ENCODE measurements at places on chromosomes 7 and 10.

DNA sequence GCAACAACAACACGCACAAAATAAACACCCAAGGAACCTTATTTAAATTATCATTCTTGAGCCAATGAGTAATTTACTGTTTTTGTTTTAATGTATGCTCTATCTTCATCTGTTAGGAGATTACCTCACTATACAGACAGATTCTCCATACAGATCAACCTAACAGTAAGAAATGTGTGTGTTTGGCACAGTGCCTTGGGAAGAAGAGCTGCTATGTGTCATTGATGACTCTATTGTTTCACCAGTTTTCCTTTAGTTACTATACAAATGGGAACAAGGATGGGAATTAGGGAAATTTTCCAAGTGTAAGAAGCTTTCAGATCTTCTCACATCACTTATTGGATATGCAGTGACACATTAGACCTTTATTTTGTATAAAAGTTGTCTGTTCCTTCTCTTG lies 640.3 kb downstream of the NRG3 start:
- no peak for DNase-seq

DNA sequence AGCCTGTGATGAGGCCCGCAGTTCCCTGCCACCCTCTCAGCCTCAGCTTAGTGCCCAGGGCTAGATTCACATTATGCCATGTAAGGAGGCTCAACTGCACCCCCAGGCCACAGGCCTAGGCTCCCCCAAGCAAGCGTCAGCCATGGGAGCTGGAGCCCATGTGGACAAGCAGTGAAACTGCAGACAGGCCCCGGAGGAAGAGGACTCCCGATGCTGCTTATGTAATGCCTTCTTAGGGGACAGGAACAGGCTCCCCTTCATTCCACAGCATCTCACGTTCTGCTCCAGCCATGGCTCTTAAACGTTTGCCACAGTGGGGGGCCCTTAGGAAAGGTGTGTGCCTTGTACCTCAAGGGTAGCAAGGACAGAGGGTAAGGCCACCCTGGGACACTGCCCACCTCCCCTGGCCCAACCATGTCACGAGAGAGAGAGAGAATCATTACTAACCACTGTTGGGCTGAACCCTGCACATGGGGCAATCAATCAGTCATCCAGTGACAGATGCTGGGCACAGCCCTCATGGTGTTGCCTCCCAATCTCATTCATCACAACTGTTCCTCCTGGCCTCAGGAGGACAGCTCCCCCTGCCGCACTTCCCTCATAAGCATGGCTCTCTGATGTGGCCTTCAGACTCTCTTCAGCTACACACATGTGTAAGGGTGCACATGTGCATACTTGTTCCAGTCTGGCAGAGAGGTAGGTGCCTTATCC lies 263.0 kb downstream of the GRID1 start:
- DNase-seq: no peak

DNA sequence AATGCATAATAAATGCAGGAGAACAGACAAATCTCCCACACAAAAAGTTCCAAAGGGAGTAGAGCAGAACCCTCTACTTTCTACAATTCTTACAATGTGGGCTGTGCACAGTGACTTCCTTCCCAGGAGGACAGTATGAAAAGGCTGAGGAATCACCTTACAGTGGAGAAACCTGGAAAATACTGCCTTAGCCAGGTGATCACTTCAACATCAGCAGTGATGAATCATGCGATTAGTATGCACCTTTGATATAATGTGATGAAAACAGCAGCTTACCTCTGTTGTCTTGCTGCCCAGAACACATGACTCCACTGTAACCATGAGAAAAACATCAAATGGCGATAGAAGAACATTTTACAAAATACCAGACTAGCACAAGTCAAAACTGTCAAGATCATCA lies 329.7 kb upstream of the POM121L12 start:
- DNase-seq: no peak

- no peak for DNase-seq
Observed at GRCh38 chr7:34327681-34328080, 330.3 kb upstream of the NPSR1 start.

- DNase-seq: no peak
Observed at GRCh38 chr10:89679986-89680385, 21.4 kb upstream of the KIF20B start.

DNA sequence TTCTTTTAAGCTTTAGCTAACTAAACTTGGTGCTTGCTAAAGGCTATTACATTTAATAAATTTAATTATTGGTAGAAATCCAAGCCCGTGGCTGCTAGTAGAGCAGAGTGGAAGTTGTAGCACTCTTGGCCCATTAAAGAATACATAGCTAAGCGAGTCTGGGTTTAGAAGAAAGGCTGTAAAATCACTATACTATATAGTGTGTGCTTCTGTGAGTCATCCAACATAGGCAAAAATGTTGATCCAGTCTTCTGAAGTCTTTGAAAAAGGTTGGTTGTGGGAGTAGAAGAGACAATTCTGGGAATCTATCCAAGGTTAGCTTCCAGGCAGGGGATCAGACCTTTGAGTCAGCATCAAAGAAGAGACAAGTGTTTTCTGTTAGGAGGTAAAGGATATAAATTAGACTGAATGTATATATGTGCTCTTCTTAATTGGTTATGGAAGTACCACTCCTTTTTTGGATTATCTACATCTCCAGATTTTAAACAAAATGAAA lies 664.2 kb downstream of the NXPH1 start:
- no peak for DNase-seq

- peak; percentile 19 for DNase-seq
Observed at GRCh38 chr7:112272921-112273561, 66.5 kb downstream of the ZNF277 start.

GRCh38 chr10:72913287-72913686 lies 19.7 kb downstream of the OIT3 start:
- DNase-seq: no peak

GRCh38 chr7:102097601-102098161 lies 189.0 kb upstream of the SH2B2 start:
- DNase-seq: no peak

GRCh38 chr10:96152437-96152836 lies 22.3 kb downstream of the ZNF518A start:
- DNase-seq: no peak

GRCh38 chr7:155003376-155004214 lies 671 bp upstream of the PAXIP1 start:
- peak; percentile 77 for DNase-seq

DNA sequence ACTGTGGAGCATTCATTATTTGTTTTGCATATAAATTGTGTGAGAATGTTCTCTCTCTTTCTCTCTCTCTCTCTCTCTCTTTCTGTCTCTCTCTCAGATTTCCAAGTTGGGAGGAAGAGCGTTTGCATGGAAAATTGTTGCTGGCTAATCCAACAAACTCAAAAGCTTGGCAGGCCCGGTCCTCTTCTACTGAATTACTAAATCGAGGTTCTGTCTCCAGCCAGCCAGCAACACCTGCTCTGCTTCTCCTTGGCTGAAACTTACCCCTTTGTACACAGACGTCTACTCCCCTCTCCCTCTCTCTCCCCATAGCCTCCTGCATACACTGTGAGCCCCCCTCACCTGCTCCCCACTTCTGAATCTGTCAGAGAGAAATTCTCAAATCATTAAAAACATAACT lies 996.4 kb upstream of the AUTS2 start:
- no peak for DNase-seq

DNA sequence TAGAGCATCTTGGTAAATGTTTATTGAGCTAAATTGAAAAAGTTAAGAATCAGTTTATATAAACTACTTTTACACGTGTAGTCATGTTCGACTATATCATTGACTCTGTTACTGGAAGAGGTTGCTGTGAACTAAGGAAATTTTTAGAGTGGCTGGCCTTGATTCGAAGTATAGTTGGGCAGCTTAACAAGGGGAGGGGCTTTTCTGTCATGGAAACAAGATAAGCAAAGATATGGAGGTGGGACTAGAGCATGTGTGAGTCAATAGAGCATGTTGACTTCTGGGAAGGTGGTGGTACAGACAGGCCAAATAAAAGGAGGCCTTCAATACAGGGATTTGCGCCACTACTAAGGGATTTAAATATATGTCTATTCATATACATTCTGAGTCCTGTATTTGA lies 7.6 kb downstream of the ATP5F1C start:
- DNase-seq: peak; percentile 19

DNA sequence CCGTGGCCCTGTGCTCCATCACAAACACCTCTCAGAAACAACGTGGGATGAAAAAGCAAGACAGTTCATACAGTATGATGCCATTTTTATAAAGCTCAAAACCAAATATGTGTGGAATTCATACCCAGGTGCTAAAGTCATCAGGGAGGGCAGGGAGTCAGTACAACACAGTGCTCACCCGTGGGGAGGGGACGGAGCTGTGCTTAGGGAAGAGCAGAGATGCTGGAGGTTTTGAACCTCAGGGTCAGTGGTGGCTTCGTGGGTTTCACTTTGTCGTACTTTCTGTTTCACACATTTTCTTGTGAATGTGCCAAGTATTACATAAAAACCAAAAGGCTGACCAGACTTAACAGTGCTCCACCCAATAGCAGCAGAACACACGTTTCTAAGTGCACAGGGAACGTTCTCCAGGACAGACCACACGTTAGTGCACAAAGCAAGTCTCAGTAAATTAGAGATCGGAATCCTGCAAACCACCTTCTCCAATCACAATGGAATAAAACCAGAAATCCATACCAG lies 21.2 kb downstream of the ZMIZ2 start:
- DNase-seq: peak; percentile 68

- peak; percentile 77 for DNase-seq
Observed at GRCh38 chr7:128697302-128697905, 25.3 kb downstream of the GARIN1A start.

- peak; percentile 23 for DNase-seq
Observed at GRCh38 chr7:79598351-79598750, 144.9 kb upstream of the MAGI2 start.

DNA sequence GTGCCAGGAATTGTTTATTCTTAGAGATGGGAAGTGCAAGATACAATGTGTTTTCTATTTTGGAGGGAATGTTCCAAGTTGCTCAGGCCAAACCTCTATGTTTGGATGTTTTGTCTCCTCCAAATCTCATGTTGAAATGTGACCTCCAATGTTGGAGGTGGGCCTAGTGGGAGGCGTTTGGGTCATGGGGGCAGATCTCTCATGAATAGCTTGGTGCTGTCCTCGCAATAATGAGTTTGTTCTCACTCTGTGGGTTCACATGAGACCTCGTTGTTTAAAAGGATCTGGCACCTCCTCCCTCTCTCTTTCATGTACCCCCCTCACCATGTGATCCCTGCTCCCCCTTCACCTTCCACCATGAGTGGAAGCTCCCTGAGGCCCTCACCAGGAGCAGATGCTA lies 8.3 kb upstream of the GDF10 start:
- DNase-seq: no peak

DNA sequence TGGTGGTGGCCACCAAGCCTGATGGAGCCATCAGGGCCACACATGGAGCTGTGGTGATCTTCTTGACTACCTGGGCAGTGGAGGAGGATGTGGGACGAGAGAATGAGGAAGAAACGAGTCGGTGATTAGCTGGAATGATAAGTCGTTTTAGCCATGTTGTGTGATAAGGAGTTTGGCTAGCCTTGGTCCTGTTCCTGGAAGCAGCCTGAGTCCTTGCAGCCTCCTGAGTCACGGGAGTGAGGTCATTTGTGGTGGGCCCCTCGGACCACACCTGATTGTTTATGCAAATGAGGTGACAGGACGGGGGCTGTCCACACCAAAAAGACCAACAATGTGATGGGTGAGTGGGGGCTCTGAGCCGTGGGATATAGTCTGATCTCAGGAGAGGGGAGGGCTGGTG lies 554.4 kb downstream of the PTPRN2 start:
- no peak for DNase-seq

DNA sequence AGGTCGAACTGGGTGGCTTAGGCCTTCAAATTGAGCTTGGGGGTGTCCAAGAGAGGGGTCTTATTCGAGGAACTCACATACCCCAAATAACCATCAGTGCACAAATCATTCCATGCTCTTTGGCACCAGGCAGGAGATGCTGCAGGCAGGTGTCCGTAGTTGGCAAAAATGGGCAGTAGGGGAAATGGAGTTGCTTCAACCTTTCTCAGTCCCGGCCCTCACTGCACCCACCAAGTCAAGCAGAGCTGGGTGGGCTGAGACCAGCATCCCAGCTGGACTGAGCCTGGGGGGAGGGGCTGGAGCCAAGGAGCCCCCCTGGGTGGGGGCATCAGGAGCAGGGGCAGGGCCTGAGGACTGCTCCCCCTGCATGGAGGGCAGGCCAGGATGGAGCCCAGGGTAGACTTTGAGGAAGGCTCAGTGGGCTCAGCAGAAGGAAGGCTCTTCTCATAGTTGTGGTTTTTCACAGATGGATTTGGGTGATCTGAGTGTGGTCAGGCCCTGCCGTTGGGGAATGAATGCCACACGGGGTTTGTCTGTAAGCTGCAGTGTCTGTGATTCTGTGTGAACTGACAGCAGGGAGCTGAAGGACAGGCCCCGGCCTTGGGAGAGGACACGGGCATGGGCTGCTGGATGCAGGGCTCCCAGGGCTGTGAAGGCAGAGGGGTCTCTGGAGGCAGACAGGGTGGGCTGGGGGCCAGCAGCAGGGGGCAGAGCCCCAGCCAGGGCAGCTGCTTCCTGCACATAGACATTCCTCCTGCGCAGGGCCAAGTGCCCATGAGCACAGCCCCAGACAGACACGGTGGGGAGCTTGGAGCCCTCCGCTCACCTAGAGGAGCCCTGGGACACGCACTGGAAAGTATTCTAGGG lies 144.5 kb downstream of the ADCY1 start:
- DNase-seq: peak; percentile 34

GRCh38 chr7:134859783-134860182 lies 80.3 kb downstream of the CALD1 start:
- no peak for DNase-seq

DNA sequence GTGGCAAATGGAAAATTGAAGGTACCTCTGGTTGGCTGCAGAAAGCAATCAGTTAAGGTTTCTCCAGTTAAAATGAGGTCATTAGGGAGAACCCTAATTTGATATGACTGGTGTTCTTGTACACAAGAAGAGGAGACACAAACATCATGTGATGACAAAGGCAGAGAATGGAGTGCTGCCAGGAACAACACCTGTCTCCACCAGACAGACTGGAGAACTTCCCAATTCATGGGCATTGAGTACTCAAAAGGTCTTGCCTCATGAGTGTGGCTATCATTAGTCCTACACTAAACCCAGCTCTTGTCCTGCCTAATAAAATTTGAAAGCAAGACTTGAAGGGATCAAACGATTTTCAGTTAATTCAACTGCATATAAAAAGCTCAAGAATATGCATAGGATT lies 152.6 kb downstream of the PTPN20 start:
- DNase-seq: no peak

- no peak for DNase-seq
Observed at GRCh38 chr10:53447576-53447975, 675.0 kb upstream of the MBL2 start.

- DNase-seq: no peak
Observed at GRCh38 chr7:113722006-113722405, 196.8 kb downstream of the PPP1R3A start.

Measured in LHCN-M2 (cell line).